NCI-H2029 (cell line): ENCODE measurements at places on chromosomes 5 and 9.

GRCh38 chr5:102911973-102912372 is 156.9 kb downstream of the PAM start:
- DNase-seq, result no peak

- DNase-seq, result no peak
Observed at GRCh38 chr5:95256446-95256845, 28.4 kb downstream of the MCTP1 start.

DNA sequence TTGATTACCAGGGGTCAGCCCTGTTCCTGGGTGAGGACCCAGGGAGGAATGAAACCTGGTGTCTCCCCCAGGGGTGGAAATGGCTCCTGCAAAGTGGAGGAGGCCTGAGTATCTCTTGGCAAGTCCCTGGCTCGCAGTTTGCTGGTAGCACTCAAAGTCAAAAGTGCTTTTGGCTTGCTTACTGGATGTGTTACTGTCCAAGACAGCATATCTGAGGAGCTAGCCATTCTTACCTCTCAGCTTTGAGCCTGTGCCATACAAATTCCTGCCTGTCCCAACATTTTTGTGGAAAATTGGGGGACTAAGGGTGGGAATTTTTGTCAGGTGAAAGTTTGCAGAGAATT is 9.9 kb downstream of the ZNF618 start:
- no peak for DNase-seq

DNA sequence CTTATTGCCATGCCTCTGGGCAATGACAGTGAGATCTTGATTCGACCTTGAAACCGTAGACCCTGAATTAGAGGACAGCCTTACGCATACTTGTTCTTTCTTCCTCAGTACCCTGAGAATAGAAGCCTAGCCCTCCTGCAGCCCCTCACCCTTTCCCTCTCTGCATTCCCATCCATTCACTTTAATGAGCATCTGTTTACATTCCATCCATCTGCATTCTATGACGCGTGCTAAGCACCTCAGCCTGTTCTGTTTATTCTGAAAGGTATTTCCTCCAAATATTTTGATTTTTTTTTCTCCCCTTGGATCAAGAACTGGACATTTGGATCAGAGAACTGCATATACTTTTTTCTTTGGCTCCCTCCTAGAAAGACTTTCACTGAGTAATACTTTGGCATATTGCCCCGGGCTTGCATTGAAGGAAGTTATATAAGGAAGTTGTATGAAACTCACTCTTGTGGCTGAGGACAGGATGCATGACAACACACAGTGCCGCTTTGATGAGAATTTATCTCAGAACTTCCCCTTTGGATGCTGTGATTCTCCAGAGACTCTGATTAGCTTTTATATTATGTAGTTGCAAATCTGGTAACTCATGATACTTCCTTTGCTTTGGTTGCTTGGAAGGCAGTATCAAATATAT is 15.7 kb downstream of the TMEM8B start:
- no peak for DNase-seq

GRCh38 chr5:79564798-79565279 is 47.4 kb upstream of the TENT2 start:
- no peak for DNase-seq

- no peak for DNase-seq
Observed at GRCh38 chr9:134134949-134135342, 936 bp upstream of the WDR5 start.

GRCh38 chr9:20463823-20464222 is 158.5 kb downstream of the MLLT3 start:
- DNase-seq, result no peak

- no peak for DNase-seq
Observed at GRCh38 chr5:91929522-91929817, 546.4 kb upstream of the ARRDC3 start.

- no peak for DNase-seq
Observed at GRCh38 chr9:114258218-114258617, 64.7 kb upstream of the ORM1 start.
